ENCODE measurements at places on chromosomes 5 and 9.

DNA sequence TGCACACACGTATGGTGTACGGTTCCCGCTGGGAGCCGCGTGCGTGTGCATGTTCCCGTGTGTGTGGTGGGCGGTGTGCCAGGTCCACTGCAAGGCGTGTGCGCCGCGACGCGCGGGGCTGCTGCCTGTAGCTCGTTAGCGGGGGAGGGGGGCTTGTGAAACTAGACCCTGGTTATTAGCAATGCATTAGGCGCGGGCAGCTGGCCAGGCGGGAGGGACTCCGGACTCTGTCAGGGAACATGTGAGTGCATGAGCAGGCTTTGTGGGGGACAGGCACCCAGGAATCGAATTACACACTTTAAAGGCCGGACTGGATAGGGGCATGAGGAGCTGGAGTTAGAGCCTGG lies 32.2 kb upstream of the ENHO start:
- no peak for DNase-seq

- DNase-seq = no peak
Observed at GRCh38 chr9:130051855-130052254, 1.9 kb upstream of the GPR107 start.

DNA sequence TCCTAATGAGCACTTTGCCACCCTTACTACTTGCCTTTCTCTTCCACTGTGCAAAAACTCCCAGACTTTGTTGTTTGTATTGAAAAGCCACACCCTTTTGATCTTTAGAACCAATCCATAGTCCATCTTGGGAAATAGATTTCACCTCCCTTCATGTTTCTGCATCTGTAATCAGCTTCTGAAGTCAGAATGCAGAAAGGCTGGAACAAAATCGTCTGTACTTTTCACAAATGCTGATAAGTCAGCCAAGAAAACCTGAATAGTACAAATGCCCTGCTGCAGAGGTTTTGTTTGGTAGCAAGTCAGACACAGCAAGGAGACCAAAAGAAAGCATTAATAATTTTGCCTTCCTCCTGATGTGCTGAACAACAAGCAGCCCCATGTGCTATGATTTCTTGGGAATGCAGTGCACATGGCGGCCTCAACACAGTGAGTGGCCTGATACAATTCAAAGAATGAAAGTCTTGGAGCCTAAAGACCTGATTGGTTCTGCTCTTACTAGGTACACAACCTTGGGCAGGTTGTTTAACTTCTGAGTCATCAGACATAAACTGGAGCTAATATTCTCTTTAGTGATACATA lies 59.2 kb upstream of the STK32A start:
- DNase-seq = no peak

- no peak for DNase-seq
Observed at GRCh38 chr5:159242656-159243055, 20.4 kb upstream of the UBLCP1 start.

DNA sequence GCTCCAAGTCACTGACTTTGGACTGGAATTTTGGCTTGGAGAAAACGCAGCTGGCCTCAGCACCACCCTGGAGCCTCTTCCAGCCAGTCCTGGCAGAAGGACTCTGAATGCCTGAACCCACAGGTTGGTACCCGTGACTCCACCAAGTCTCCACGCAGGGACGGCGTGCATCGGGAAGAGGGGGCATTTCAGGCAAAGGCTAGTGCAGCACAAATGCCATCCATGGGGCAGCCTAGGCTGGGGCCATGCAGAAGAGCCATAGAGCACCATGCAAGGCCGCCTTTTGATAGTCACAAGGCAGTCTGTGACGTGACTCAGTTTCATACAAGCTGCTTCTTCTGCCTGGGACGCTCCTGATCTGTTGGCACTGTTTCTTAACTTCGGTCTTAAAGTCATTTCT lies 28.0 kb downstream of the GDNF start:
- DNase-seq = no peak

- no peak for DNase-seq
Observed at GRCh38 chr5:85077581-85077980, 692.9 kb upstream of the EDIL3 start.

DNA sequence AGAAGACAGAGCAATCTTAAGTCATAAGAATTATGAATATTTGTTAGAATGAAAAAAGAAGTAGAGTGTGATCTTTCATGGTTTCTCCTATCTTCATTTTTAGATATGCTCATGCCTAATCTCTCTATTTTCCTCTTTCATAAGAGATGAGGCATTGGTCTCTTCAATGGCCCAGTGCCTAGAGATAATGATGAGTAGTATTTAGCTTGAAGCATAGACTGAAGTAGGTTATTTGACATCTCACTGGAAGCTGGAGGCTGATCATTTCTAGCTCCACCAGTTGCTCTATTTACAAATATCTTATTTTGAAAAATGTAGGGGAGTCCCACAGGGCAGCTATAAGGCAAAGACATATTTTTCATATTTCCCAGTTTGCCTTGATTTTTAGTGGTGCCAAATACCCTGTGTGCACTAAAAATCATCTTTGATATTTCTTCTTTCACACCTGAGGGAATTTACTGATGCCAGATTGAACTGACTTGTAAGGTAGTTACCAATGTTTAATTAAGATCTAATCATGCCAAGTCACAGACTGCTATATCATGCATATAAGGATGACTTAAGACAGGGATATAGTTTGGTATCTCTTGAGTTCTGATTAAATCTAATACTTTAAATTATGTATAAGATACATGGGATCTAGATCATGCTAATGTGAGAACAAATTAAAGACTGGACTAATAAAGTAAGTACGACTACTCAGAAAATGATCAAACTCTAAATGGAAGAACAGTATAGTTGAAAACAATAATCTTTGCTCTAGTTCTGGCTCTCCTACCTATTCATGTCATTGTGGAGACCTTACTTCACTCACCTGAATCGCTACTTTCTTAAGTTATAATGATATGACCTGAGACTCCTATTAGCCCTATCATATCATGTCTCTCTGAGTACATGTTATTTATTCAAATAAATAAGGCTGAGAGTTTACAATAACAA lies 108.2 kb upstream of the IFNE start:
- no peak for DNase-seq

DNA sequence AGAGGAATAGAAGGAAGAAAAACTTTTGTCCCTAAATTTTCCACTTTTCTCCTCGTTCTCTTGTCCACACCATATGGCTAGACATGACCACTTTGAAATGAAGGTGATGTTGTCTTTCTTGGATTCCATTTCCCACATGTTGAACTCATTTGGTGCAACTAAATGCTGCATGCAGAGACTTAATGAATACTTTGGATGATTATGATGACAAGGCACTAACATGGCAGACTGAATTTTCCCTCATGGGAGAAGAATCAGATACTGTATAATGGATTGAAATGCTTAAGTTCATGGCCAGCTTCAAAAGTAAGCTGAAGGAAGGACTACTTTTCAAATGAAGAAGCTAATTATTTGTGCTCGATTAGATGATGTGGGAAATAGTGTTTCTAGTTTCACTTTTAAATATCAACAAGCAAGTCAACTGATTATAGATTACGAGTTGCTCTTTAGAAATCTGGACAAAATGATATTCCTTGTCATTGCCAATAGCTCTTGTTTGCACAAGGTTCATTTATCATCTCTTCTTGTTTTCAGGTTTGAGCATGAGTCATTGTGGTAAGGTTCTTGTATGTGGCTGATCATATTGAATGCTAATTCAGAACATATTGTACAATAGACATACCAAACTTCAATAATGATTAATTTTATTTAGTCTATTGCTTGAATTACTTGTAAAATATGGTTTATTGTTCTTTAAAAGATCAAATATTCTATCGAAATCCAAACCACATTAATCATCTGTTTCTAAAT lies 501.3 kb upstream of the FTMT start:
- DNase-seq = no peak

DNA sequence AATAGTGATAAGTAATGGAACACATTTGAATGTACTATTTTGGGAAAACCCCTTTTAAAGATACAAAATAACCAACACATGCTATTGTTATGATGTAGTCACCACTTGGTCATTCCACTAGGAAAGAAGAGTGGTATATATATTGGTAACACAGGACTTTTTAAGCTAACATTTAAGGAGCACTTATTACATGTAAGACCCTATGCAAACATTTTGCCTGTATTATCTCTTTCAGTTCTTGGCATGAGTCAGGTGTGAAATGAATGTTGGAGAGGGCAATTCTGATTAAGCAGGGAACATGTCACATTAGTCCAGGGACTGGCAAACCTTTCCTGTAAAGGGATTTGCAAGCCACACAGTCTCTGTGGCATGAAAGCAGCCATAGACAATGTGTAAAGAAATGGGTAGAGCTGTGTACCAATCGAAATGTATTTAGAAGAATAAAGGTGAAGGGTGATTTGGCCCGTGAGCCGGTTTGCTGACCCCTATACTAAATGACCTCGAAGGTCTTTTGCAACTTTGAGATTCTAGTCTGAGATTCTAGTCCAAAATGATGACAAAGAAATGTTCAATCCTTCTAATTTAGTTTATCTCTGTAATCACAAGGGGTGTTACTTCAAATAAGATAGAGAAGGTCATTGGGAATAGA lies 15.3 kb downstream of the ABLIM3 start:
- no peak for DNase-seq

GRCh38 chr5:144794922-144795321 lies 624.2 kb downstream of the KCTD16 start:
- DNase-seq = no peak

DNA sequence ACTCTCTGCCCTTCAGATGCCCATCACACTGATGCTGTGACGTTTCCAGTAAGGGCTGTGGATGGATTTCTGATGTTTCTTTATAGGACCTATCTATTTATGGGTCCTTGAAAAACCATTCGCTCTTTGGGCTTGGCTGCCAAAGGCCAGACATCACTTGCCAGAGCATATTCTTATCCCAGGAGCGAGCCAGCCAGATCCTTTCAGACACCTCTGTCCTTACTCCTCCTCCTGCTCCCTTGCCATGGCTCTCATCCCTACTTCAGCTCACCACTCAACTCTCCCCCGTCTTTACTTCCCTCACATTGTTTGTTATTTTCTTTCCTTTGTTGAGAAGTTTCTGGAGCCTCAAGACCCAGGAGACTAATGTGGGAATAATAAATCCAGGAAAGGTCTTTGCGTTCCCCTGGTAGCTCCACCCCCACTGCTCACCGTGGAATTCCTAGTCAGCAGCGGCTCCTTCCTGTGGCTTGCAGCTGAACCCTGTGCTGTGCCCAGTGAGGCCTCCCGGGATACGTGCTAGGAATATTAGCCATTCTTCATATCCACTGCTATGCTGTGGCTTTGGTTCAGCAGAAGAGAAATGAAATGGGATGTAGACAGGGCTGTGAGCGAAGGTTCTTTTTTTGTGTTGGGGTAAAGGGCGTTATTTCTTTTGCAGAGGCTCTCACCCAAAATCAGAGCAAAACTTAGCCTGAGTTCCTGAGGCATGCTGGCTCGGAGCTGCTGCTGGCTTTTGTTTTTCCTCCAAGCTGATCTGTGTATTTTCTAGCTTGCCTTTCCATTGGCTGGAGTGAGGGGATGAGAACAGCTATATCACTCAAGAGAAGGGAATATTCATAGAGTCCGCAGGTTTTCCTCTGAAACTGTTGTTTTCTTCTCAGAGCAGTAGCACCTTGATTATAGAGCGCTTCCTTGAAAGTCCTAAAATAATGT lies 171.1 kb downstream of the SAXO1 start:
- no peak for DNase-seq

DNA sequence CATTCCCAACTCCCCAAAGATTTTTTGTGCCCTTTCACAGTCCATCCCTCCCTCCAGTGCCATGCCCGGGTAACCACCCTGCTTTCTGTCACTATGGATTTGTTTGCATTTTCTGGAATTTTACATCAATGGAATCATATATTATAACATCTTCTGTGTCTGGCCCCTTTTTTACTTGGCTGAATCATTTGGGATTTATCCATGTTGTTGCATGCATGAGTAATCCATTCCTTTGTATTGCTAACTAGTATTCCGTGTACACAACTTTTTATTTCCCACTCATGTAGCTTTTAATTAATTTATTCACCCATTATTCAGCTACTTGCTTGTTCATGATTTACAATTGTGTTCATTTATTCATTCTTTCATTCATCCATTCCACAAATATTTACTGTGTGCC lies 94.1 kb downstream of the FGF18 start:
- DNase-seq = no peak

DNA sequence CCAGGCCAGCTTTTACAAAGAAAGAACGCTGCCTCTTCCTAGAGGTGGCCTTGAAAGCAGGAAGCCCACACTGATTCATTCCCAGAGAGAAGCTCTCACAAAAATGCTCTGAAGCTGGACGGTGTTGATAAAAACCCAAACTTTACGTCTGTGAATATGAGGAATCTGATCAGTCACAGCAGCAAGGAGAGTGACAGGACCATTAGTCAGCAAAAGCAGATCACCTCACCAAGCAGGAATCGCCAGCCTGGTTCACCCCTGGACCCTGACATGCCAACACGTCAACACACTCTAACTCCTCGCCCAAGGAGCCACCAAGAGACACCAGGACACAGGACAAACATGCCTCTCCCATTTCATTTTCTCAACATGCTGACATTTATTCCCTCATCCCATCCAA lies 70.6 kb upstream of the ZNF622 start:
- no peak for DNase-seq

GRCh38 chr5:159916841-159917761 lies 819 bp downstream of the ADRA1B start:
- no peak for DNase-seq

- DNase-seq = no peak
Observed at GRCh38 chr5:76561959-76562358, 61.2 kb downstream of the F2RL2 start.

GRCh38 chr5:88880201-88880600 lies 2.8 kb downstream of the MEF2C start:
- no peak for DNase-seq
